Activated naive CD8-positive, alpha-beta T cell treated with anti-CD3 and anti-CD28 coated beads for 36 hours (primary cell): ENCODE measurements at places on chromosomes 4 and X. TPM values are rescaled to one million over a fixed set of nuclear protein-coding genes. Genes with fewer than 3 reads are reported as not detected.

DNA sequence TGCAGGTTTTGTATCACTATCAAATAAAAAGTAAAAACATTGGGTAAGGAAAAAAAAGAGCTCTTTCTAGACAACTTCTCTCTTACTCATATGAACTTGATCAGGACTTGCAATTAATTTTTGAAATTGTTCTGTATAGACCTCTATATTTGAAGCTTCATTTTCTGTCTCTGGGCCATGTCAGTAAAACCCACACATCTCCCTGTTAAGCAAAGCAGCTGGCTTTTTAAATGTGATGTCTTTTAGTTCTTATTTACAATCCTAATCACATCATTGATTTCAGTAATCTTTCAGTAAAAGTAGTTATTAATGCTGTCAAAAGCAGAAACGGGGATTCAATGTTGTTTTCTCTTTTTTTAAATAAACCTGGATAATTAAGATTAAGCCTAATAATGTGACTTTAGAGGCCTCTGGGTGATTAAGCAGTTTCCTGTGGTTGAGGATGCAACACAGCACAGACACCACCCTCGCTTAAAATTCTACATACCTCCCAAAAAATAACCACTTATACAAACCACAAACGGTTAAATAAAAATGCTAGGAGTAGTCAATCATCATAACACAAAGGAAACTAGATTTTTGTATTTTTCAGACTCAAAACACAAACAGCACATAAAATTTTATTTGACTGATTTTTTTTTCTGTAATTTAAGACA is 5.2 kb upstream of the PCDH10 start:
- no peaks in the 10 kb centered on the region for H3K36me3 ChIP-seq
- DNase-seq, result no peak
- H3K27me3 ChIP-seq, result peaks cover 45% of the 10 kb centered on the region
- H3K27ac ChIP-seq, result no peak overlapping the region
- no peak overlapping the region for H3K4me3 ChIP-seq

DNA sequence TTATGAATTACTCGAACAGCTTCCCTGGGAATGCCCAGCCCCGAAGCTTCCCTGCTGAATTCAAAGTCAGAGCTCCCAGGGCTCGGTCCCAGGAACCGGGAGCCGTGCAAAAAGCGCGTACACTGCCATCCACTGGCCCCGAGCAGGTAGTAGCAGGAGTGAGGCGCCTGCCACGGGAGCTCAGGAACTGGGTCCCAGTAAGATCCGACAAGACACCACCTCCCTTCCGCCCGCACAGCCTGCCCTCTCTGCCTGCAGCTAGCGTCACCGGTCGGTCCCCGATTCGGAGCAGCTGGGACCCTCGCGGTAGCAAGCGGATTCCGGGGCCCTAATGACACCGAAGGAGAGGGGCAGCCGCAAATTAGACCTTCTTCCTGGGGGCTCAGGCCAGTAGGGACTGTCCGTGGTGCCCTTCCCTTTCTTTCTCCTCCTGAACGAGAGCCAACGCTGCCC is 1.2 kb downstream of the CORIN start:
- DNase-seq, result peak; percentile 63
- peak overlapping the region; percentile 79 for H3K4me3 ChIP-seq
- peaks cover 33% of the 10 kb centered on the region for H3K27me3 ChIP-seq
- peaks cover 30% of the 10 kb centered on the region for H3K4me1 ChIP-seq

UGT2A1 gene
- total RNA-seq, result not detected

- no peak overlapping the region for H3K4me3 ChIP-seq
- H3K4me1 ChIP-seq, result peaks cover 9% of the 10 kb centered on the region
- peaks cover 10% of the 10 kb centered on the region for H3K27me3 ChIP-seq
- DNase-seq, result no peak
- no peak overlapping the region for H3K27ac ChIP-seq
Measured at GRCh38 chr4:109969919-109970318, 57.2 kb downstream of the EGF start.

GABRQ gene
- not detected for total RNA-seq

GRCh38 chr4:165058666-165059065 is 5.0 kb downstream of the TRIM75 start:
- no peaks in the 10 kb centered on the region for H3K4me1 ChIP-seq
- no peak for DNase-seq
- no peak overlapping the region for H3K27ac ChIP-seq
- no peaks in the 10 kb centered on the region for H3K36me3 ChIP-seq
- peaks cover 5% of the 10 kb centered on the region for H3K27me3 ChIP-seq

GRCh38 chrX:31836479-31836878 is 764.6 kb upstream of the FTHL17 start:
- no peaks in the 10 kb centered on the region for H3K27me3 ChIP-seq
- H3K4me3 ChIP-seq, result no peak overlapping the region
- no peak overlapping the region for H3K27ac ChIP-seq
